ENCODE measurements at places on chromosomes 11 and 22.

DNA sequence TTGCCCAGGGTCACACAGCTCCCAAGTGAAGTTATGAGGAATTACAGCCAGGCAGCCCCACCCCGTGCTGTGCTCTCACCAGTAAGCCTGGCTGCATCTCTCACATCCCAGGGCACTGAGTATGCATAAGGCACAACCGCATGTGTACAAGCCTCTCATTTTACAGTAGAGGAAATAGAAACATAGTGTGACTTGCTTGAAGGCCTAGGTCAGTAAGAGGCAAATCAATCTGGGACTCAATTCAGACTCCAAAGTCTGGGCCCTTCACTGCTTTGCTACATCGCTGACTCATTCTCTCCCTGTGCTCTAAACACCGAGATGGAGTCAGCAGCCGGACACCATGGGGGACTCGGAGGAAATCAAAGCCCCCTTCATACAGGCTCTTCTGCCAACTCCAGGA, 7.9 kb downstream of the ABTB2 start:
- no peak for DNase-seq

- DNase-seq: no peak
These were observed 1522.2 kb downstream of the TBC1D22A start for GRCh38 chr22:48284671-48285070.

DNA sequence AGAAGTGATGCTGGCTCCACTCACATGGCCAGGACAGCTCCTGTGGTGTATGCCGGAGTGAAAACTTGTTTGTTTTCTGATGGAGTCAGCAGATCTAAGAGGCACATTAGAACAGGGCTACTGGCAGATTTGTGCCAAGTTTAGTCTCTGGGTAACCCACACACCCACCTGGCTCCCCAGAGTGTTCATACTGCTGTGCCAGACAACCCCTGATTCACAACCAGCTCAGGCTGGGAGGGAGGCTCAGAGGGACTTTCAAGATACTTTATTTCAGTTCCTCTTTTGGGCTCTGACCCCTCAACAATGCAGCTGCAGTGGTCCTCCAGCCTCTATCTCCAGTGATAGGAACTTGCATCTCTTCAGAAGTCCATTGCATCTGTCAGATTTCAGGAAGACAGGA, 8.5 kb downstream of the NTM start:
- no peak for DNase-seq

DNA sequence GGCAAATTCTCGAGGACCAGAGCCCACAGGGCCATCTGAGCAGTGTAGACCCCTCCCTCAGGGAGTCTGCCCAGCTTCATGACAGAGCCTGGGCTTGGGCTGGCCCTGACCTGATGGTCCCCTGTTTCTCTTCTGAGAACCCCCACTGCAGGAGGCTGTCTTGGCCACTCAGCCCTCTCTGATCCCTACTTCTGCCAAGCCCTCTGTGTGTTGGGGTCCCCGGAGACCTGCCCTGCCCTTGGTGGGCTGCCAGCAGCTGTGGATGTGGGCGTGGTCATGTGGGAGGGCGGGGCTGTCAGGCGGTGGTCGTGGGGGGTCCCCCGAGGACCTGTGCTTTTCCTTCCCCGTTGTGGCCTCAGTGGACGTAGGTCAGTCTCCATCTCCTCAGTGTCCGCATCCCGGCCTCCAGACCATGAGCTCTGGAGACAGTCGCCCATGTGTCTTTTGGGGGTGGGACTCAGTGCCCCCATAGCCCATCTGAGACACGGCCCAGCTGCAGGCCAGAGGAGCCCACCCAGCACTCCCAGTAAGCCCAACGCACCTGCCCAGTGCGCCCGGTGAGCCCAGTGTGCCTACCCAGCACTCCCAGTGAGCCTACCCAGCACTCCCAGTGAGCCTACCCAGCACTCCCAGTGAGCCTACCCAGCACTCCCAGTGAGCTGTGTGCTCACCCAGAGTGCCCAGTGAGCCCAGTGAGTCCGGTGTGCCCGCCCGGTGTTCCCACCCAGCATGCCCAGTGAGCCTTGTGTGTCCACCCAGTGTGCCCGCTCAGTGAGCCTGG, 409.2 kb downstream of the TBC1D22A start:
- no peak for DNase-seq

DNA sequence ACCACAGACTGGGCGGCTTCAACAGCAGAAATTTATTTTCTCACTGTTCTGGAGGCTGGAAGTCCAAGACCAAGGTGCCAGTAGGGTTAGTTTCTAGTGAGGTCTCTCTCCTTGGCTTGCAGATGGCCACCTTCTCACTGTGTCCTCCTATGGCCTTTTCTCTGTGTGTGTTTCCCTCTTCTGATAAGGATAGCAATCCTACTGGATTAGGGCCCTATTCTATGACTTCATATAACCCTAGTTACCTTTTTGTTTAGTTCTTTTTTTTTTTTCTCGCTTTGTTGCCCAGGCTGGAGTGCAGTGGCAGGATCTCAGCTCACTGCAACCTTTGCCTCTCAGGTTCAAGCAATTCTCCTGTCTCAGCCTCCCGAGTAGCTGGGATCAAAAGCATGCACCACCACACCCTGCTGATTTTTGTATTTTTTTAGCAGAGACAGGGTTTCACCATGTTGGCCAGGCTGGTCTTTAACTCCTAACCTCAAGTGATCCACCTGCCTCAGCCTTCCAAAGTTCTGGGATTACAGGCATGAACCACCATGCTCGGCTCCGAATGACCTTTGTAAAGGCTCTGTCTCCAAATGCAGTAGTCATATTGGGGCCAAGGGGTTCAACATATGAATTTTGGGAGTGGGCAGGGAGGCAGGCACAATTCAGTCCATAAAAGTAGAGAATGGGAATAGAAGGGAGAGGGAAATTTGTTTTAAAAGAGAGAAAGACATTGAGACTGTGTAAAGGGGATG, 25.5 kb upstream of the NNMT start:
- no peak for DNase-seq

DNA sequence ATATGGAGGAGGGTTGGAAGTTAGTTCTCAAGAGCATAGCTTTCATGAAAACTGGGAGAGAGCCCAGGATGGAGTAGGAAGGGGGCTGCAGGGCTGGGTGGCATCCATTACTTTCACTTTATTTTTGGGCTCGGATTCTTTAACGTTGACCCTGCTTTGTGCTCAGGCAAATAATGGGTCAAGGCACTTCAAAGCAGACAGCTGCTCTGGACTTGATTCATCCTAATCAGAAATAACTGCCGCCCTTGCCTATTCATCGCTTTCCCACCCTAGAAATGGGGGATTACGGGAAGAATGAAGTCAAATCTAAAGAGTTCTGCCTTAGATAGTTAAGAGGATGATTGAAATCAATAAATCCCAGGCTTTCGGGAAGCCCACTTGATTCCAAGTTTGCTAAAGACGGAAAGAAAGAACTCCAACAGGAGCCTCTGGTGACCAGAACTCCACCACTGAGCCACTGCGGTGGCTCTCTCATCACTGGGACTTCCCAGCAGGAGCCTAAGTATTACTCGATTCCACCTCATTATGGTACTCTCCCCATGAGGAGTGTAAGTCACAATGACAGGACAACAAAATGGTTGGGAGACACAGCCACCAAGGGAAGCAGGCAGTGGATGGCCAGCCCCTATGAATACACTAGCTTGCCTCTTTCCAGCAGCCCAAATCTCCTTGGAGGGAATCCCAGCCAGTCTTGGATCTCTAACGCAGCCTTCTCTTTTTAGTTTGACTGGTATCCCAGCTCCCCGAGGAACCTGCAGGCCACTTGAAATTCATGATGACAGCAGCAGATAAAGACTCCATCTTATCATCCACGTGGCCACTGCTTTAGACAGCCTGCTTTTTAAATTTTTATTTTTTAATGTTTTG, 815.5 kb downstream of the NTM start:
- no peak for DNase-seq

DNA sequence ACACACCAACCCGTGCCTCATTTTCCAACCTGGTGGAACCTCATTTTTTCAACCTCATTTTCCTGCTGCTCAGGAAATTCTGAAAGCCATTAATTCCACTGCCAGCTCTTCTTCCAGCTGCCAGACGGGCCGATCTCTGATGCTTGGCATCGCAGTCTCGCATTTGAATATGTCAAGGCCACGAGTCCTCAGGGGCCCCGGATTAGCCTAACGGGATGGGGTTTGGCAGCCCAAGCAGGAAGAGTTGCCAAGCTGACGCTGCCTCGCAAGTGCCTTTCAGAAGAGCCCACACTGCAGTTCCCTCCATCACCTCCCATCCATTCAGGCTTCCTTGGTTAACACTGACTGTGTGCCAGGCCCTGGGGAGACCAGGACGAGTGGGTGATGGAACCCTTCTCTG, 8.7 kb downstream of the RASD2 start:
- no peak for DNase-seq

GRCh38 chr11:62069986-62070919, 53.6 kb upstream of the INCENP start:
- DNase-seq: no peak

DNA sequence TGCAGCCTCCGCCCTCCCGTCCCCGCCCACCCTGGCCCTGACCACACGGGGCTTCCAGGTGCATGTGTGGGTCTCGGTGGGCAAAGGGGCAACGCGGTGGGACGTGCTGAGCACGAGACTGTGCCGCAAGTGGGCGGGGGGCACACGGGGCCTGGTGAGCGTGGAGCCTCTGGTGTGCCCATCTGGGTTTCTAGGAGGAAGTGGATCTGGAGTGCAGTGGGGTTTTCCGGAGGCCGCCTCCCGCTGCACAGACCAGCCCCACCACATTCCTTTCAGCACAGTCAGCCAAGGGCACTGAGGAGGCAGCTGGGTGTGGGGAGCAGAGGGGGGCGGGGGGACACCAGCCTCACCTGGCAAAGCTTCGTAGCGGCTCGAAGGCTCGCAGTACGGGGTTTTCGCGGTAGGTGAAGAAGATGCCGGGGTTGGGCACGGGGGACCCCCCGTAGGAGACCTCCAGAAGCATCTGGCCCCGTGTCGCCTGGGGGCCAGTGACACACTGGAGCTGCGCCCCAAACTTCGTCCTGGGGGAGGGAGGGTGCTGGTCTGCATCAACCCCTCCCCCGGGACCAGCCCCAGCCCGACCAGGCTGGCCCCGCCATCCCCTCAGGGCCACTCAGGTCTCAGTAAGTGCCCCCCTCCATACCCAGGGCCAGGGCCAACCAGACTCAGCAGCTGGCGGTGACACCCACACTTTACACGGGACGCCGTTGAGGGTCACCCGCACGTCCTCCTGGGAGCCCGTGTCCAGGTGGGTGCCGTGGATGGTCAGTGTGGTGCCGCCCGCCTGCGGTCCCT, 12.4 kb upstream of the MAPK11 start:
- peak; percentile 88 for DNase-seq

- DNase-seq: no peak
These were observed 112.1 kb upstream of the ANO1 start for GRCh38 chr11:69965821-69966582.

DNA sequence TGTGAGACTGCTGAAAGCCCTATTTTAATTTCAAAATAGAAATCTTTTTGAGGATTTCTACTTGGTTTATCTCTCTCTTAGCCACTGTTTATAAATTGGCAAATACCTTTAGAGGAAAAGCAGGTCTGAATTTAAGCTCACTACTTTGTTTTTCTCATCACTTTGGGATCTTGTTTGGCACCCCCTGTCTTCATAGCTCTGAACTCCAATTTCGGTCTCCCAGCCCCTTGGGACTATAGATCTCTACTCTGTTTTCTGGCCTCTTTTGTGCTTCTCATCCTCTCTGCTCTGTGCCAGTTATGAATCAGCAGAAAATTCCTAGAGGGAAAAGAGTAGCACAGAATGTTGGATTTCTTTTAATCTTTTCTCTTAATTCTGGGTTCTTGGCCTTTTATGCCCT, 118.3 kb downstream of the CYP2R1 start:
- DNase-seq: no peak

DNA sequence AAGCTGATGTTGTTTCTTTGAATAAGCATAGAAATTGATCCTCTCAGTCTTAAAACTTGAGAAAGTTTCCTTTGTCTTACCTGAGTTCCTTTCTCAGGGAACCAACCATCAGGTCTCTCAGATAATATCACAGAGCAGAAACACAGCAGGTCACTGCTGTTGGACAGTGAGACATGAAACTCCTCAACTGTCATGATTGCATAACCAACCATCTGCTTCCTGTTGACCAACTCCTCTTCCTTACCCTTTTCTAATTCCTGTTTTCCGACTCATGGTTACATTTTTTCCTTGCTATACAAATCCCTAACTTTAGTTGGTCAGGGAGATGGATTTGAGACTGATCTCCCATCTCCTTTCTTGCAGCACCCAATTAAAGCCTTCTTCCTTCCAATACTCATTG, 845.3 kb downstream of the FAM181B start:
- peak; percentile 21 for DNase-seq

- DNase-seq: no peak
These were observed 35.5 kb downstream of the C2CD3 start for GRCh38 chr11:74135127-74135840.

GRCh38 chr11:74004759-74005615, 3.9 kb downstream of the UCP3 start:
- DNase-seq: no peak

DNA sequence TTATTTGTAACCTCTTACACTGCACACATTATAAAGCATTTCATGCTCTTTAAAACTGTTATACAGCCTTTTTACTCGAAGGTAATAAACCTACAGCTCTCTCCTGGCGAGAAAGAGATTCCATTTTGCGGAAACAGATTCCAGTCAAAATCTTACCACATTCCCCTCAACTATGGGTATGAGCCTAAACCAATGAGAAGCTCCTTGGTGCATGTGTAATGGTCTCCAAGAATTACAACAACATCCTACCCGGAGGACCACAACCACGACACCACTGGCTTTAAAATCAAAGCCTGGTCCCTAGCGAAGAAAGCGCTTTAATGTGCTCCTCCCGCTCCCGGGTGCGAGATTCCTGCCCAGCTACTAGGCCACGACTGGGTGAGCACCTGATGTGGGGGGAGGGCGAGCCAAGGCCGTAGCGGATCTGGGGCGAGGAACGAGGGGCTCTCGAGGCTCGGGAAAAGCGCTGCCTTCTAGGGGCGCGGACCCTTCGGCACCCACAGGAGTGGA, 821 bp downstream of the CELF1 start:
- DNase-seq: no peak

DNA sequence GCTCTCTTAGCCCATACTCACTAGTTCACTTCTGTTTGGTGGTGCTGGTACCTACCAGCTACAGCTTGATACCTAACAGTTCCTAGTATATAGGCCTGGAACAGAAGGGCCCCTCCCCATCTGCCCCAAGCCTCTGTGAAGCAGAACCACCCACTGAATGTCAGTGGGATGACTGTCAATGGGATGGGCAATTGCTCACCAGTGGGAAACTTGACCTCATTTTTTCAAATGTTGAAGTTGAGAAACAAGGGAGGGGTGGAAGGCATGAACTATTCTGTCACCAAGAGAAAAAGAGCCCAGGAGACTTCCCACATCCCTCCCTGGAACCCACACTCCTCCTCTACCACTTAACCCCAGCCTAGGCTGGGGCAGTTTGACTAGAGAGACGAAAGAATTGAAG, at the start of gene NLRP10:
TSS of gene NLRP10 (minus strand) at position 62 of the 400 bp plus-strand sequence. CDS start 1,952 bp downstream, outside the sequence.
- DNase-seq: no peak

GRCh38 chr11:35298369-35298768, 121.0 kb downstream of the SLC1A2 start:
- no peak for DNase-seq

Data from T47D (cell line).